ENCODE measurements at places on chromosomes 13 and 19.

- no peak for DNase-seq
Observed at GRCh38 chr13:72716776-72717175, 10.7 kb downstream of the MZT1 start.

GRCh38 chr19:6988257-6988656 lies 33.0 kb downstream of the MBD3L2B start:
- DNase-seq = no peak

DNA sequence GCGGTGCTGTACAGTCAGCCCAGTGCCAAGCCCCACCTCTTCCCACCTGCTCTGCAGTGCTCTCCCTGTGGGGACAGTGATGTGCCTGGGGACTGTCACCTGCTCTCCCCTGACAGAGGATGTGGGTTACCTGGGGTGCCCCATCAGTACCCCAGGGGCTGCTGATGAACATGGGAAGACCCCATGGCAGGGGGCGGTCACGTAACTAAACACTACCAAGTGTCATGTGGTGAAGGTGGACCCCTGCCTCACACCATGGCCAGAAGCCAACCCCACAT lies 12.7 kb downstream of the KDM4B start:
- DNase-seq = no peak

GRCh38 chr19:35592226-35592625 lies 6.3 kb downstream of the PMIS2 start:
- peak; percentile 5 for DNase-seq

GRCh38 chr19:42113641-42114348 lies 18.5 kb downstream of the POU2F2 start:
- DNase-seq = peak; percentile 62

DNA sequence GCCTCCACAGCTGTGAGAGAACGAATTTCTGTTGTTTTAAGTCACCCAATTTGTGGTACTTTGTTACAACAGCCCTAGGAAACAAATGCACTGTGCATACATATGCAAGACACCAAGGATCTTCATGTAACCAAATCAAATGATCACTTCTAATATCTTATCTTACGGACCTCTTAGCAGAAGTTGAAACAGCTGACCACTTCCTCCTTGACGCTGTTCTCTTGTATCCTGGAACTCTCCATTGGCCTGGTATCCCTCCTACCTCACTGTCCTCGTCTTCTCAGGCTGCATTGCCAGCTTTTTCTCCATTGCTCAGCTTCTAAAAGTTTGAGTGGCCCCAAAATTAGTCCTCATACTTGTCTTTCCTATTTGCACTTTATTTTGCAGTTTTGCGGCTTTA lies 200.4 kb downstream of the DLEU7 start:
- DNase-seq = no peak

DNA sequence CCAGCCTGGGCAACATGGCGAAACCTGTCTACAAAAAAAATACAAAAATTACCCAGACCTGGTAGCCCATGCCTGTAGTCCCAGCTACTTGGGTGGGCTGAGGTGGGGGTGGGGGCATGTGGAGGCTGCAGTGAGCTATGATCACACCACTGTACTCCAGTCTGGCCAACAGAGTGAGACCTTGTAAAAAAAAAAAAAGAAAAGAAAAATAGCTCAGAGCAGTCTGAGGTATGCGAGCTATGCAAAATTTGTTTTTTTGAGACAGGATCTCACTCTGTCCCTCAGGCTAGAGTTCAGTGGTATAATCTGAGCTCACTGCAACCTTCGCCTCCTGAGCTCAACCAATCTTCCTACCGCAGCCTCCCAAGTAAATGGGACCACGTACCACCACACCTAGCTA lies 7.1 kb upstream of the TOMM40 start:
- DNase-seq = no peak

- no peak for DNase-seq
Observed at GRCh38 chr13:98650396-98651107, 73.6 kb upstream of the STK24 start.

All from CD4-positive, alpha-beta T cell treated with Interferon gamma for 1 hour (primary cell).